ENCODE measurements at places on chromosomes 7 and 10.

DNA sequence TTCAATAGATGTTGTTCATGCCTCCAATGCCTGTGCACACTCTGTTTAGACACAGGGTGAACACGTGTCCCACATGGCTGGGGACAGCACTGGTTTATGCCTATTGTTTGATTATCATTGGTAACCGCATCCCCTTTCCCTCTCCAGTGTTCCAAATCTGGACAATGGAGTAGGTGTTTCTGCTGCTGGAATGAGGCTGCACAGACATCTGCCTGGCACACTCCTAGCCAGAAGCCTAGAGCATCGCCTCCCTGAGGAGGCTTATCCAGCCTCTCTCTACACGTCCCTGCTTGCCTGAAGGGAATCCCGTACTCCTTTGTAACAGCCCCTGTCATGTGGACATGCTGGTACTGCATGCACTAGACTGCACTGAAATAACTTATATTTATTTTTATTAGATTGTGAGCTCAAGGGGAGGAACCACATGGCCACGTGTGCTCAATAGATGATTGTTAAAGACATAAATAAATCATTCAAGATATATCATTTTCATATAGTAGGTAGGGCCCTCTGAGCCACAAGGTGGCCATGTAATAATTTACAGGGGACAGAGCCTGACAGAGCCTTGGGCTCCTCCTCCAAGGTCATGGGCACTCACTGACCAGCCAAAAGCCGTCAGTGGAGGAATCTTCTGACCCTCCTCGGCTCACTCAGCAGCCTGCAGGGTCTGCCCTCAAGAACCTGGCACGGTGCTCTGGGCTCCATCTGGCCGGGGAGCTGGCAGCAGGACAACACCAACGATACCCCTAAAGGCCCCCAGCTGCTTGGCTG lies 310.9 kb upstream of the ZNF32 start:
- DNase-seq, result no peak

- DNase-seq, result peak; percentile 63
These were observed 96.9 kb downstream of the RTKN2 start for GRCh38 chr10:62171791-62172190.

DNA sequence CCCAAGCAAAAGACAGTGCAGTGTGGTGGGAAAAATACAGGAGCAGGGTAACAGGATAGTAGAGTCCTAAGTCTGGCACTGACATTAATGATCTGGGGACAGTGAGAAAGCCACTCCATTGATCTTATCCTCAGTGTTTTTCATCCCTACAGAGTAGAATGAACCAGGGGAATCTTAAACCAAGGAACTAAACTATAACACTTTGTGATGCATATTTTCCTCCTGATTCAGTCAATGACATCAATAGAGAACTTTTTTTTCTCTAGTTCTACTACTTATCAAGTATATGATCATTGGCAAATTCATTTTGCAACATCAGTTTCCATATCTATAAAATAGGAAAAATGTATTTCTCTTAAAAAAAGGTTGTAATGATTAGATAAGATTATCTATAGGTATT lies 151.1 kb downstream of the TMEM26 start:
- no peak for DNase-seq

DNA sequence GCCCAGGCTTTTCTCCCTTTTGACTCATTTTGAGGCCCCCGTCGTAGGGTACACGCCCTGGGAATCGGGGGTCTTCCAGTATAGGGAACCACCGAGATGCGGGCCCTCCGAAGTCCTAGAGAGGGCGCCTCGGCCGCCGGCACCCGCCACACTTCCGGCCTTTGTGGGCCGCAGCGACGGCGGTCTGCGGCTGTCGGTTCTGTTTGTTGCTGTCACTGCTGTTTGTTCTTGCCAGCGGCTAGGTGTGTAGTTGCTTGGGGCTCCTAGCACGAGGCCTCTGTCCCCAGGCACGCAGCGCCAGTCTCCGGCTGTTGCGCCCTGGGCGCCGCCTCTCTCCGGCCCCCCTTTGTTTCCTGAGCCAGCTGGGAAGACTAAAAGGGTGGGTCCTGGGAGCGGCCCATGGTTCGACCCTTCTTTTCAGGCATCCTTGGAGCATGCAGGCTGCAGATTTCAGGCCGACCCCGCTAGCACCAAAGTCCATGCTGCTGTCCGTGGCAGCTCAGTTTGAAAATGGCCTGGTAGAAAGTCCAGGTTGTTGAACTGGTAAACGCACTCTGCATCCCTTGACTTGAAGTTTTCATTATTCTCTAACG lies 17.8 kb upstream of the ZKSCAN1 start:
- DNase-seq, result no peak

DNA sequence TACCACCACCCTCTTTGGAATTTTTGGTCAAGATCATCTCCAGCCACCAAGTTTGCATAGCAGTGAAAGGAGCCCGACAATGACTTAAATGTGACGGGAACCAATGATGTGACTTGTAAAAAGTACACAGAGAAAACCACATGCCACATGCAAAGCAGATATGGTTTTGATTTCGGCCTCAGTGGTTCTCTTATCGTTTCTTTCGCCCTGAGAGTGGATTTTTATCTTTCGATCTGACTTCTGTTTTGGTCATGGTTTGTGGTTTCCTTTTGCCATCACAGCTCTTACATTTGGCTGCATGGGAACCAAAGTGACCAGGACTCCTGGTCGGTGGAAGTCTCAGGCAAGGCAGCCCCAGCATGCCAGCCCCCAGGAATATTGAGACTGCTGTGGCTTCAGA lies 31.5 kb downstream of the TCF7L2 start:
- DNase-seq, result no peak

DNA sequence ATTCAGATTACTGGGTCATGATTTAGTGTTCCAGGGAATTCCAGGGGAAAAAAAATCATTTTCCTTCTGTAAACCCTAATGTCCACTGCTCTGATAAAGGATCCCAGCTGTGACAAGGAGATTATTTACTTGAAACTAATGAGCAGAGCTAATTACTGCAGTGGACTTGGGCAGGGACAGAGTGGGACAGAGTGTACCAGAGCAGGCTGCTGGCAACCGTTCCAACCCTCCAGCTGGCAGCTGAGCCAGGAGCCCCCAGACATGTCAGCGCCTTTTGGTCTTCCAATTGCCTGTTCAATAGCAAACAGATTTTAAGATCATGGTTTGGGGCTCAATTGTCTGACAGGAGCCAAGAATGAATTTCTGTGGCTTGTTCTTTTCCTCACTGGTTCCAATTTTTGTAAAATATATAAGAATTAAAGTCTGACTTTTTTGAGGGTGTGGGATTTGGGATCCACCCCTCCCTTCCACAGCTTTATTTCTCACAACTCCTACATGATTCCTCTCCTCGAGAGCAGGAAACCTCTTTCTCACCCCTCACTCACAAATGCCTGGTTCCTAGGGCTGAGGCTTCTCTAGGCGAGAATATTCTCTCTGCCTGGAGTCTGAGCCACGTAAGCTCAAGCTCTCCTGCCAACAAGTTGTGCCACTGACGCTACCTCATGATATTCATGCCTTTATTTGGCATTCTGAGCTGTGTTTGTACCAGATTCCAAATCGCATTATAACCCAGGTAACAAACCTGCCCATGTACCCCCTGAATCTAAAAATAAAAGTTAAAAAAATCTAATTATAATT lies 20.6 kb upstream of the FAM180A start:
- no peak for DNase-seq

DNA sequence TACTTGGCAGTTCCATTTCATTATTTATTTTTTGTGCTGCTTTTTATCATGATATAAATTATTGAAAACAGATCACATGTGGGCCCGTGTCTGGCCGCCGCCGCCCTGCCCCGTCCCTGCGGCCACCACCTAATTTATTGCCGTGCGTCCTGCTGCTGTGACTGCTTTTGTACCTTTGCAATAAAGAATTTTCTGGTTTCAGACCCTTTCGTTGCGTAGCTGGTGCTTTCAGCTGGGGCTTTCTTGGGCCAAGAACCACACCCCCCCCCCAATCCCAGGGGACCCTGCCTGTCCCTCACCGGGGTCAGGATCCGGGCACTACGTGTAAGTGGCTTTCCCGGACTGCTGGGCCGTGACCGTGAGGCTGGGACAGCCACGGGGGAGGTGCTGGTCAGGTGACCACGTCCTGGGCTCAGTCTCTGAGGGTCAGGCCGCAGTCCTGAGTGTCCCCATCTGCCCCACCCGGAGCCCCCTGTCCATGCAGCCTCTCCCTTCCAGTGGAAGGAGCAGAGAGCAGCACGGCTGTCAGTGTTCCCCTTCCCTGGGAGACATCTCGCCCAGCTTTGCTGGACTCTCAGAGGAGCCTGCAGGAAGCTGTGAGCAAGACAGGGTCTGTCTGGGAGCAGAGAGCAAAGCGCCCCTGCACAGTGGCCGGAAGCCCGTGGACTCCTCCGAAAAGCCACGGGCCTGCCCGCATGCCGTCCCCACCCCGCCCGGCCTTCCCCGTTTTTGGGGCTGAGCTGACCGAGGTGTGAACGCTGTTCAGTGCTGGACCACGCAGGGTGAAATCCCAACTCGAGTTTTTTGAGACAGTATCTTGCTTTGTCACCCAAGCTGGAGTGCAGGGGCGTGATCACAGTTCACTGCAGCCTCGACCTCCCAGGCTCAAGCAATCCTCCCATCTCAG lies 12.6 kb downstream of the MAFK start:
- no peak for DNase-seq

- DNase-seq, result no peak
These were observed 29.9 kb downstream of the MYL10 start for GRCh38 chr7:101598986-101599771.
